Left kidney (tissue), 8 donors: ENCODE measurements at places on chromosomes 13 and 19. TPM values are rescaled to one million over a fixed set of nuclear protein-coding genes. Genes with fewer than 3 reads are reported as not detected.

GRCh38 chr19:46296722-46297461 lies at the start of gene HIF3A:
TSS of gene HIF3A (plus strand) at chr19:46297042. CDS start at chr19:46297077, 35 bp downstream.
- DNase-seq, result peak; percentile 94

- DNase-seq, result no peak
Observed at GRCh38 chr13:77219401-77219800, 107.5 kb downstream of the MYCBP2 start.

GRCh38 chr13:112725346-112726015 lies 35.6 kb downstream of the ATP11A start:
- DNase-seq, result no peak

DNA sequence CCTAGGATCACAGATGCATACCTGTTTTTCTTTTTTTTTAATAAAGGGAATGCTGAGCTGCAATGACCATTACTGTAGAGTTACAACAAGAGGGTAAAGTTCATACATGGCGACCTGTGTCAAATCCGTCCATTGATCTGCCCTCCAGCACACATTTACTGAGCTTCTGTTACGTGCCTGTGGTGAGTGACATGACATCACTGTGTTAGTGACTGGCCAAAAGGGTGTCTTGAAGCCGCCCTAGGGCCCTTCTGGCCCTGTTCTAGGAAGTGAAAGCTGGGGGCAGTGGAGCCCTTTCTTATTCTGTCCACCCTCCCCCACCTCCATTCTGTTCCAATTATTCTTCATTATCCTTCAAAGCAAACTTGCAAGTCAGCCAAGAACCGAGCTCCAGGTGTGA lies 66.3 kb downstream of the ZIC5 start:
- no peak for DNase-seq

DNA sequence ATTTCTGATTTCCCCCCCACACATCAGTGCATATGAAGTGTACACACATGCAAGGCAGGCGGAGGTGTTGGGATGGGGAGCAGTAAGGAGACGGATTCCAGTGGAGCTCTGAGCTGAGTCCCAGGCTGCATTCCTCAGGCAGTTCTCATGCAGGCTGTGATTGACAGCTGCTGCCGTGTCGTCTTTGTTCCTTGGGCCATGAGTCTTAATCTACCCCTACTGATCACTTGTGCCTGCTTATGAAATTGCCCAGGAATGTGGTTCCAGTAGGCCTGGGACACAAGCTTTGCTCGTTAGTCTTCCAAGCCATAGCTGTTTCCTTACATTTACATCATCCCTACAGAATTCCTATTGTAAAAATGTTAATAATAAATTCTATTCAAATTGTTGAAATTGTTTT lies 1241.9 kb downstream of the UQCRFS1 start:
- no peak for DNase-seq

KHSRP gene
- polyA plus RNA-seq, result 280 TPM

- no peak for DNase-seq
Observed at GRCh38 chr19:48644839-48645619, 958 bp downstream of the CA11 start.

DNA sequence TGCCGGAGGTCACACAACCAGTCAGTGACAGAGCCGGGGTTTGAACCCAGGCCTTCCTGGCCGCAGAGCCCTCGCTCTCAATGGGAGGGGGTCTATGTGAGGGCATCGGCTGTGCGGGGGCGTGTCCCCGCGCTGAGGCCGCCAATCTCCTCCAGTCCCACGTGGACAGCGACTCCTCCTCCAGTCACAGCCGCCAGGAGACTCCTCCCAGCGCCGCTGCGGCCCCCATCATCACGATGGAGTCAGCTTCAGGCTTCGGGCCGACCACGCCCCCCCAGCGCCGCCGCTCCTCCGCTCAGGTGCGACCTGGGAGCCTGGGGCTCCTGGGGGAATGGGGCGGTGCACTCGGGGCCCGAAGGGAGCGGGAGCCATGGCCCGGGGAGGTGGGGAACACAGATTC lies 6.0 kb downstream of the SPRED3 start:
- no peak for DNase-seq

GRCh38 chr13:25478186-25478585 lies 106.4 kb downstream of the ATP8A2 start:
- DNase-seq, result no peak

ZNF613 gene
- 15.0 TPM for polyA plus RNA-seq

DNA sequence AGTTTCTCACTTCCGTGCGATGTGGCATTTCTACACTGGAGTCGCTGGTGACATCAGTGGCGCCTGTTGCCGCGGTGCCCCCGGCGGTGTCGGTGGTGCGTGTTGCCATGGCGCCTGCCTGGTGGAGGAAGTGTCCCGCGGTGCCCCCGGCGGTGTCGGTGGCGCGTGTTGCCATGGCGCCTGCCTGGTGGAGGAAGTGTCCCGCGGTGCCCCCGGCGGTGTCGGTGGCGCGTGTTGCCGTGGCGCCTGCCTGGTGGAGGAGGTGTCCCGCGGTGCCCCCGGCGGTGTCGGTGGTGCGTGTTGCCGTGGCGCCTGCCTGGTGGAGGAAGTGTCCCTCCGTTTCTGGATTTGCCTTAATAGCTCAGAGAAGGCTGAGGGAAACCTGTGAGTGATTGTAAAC lies 127.6 kb downstream of the KDM4B start:
- no peak for DNase-seq

GRCh38 chr13:49444524-49445395 lies 686 bp downstream of the SETDB2 start:
- DNase-seq, result peak; percentile 46

- no peak for DNase-seq
Observed at GRCh38 chr13:85685436-85685835, 113.8 kb downstream of the SLITRK6 start.

DNA sequence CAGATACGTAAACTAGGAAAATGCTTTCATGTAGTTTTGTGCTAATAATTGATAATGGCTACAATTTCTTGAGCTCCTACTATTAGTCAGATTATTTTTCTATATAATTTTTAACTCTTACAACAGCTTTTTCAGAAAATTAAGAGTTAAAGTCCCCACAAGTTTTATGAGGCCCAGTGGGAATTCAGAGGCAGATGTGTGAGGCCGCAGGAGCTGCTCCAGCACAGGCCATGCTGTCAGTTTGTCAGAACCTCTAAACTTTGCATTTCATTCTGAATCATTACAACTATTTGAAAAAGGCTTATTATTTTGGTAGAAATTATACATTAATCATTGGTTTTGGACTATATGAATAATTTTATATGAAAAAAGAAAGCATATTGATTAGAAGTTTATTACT lies 370.8 kb downstream of the MYO16 start:
- no peak for DNase-seq

GRCh38 chr19:3368848-3369336 lies 2.5 kb downstream of the NFIC start:
- DNase-seq, result no peak

GRCh38 chr13:97582170-97582569 lies 148.2 kb downstream of the RAP2A start:
- no peak for DNase-seq

DNA sequence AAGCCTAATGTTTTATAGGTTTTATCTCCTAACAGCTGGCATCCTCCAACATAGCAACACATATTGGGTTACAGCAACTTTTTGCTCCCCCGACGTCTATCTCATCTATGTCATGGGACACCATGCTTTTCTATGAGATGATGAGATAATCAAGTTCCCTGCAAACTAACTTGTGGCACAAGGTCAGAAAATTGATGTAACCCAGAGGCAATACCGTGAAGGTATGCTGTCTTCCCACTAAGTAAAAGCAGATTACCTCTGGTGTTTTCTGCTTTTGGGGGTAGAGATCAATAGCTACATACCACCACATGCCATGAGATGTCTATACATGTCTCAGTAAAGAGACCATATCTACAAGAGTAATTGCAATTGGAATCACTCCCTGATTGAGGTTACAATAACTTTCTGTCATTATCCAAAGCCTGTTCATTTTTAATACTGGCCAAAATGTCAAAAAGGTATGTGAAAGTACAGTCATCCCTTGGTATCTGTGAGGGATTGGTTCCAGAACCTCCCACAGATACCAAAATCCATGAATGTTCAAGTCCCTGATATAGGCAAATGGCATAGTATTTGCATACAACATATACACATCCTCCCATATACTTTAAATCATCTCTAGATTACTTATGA lies 131.3 kb downstream of the CYSLTR2 start:
- no peak for DNase-seq

- no peak for DNase-seq
Observed at GRCh38 chr13:34411177-34411576, 530.9 kb upstream of the NBEA start.

DPY19L3 gene
- 80.9 TPM for polyA plus RNA-seq

DNA sequence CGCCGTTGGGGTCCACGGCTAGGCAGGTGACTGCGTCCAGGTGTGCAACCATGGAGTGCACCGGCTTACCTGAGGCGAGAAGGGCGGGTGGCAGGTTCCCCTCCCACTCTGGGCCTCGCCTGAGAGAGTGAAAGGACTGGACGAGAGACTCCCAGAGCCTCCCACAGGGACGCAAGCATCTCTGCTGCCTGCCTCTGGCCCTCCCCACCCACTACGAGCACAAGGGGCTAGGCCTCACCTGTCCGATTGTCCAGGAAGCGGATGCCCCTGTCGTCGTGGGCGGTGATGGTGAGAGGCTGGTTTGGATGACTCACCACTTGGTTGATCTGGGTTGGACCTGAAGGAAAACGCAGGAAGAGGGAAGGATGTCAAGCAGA lies 5.1 kb upstream of the PRKD2 start:
- DNase-seq, result no peak

DNA sequence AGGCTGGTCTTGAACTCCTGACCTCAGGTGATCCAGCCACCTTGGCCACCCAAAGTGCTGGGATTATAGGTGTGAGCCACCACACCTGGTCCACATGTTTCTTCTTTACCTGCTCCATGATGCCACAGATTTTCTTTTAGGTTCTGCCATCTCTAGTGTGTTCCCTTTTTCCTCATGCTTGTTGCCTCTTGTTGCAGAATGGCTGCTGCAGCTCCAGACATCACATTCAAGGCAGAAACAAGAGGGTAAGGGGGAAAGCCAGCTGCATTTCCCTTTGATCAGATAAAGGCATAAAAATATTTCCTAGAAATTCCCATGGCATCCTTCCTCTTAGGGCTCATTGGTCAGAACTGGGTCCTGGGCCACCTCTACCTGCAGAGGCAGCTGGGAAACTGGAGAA lies 12.3 kb upstream of the CCDC124 start:
- DNase-seq, result no peak

NLRP5 gene
- not detected for polyA plus RNA-seq

- DNase-seq, result no peak
Observed at GRCh38 chr13:113355621-113356020, 8.3 kb downstream of the GRTP1 start.

SLAIN1 gene
- 23.1 TPM for polyA plus RNA-seq

- no peak for DNase-seq
Observed at GRCh38 chr19:35973487-35973886, 21.5 kb upstream of the SDHAF1 start.

C5AR1 gene
- polyA plus RNA-seq, result 6.8 TPM

GRCh38 chr19:15452111-15453047 lies 2.6 kb upstream of the WIZ start:
- DNase-seq, result peak; percentile 77

DNA sequence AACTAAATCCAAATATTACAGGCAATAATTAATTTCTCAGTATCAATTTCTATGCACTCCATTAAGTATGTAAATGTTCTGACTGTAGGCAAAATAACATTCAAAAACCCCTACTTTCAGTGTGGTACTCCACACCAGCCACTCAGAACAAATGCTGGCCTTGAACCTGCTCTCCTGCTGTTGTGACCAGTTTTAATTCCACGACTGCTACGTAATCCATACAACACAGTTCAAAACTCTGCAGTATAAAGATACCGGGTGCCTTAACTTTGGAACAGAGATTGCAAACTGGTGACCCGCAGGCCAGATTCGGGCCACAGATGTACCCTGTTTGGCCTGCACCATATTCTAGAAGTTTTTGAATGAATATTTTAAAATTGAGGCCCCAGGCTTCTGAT lies 30.4 kb downstream of the COL4A1 start:
- no peak for DNase-seq

FXYD3 gene
- polyA plus RNA-seq, result 18.6 TPM
